Left colon (tissue), 2 donors: ENCODE measurements at places on chromosomes 6 and 20. TPM values are rescaled to one million over a fixed set of nuclear protein-coding genes. Genes with fewer than 3 reads are reported as not detected.

The AKAP7 gene
- total RNA-seq, result 24.0 TPM

The SYTL3 gene
- total RNA-seq, result 2.7 TPM

The SYNE1 gene
- total RNA-seq, result 30.1 TPM

The SEMG2 gene
- not detected for total RNA-seq

The SLC24A3 gene
- 6.9 TPM for total RNA-seq

The HAO1 gene
- not detected for total RNA-seq

The HLA-B gene
- 1,508 TPM for total RNA-seq

The CST9L gene
- not detected for total RNA-seq

The ESR1 gene
- total RNA-seq, result 0.18 TPM

The FABP7 gene
- not detected for total RNA-seq

The DNMT3B gene
- 0.78 TPM for total RNA-seq
